Right renal cortex interstitium (tissue), 3 donors: ENCODE measurements at places on chromosomes 1 and 21. TPM values are rescaled to one million over a fixed set of nuclear protein-coding genes. Genes with fewer than 3 reads are reported as not detected.

The THEM5 gene
- polyA plus RNA-seq, result 0.49 TPM

The GJA8 gene
- polyA plus RNA-seq, result 0.72 TPM

The ASB17 gene
- not detected for polyA plus RNA-seq

- no peak for DNase-seq
These were observed 106.8 kb upstream of the USP24 start for GRCh38 chr1:55321942-55322341.

- DNase-seq, result no peak
These were observed 25.9 kb downstream of the UBE2U start for GRCh38 chr1:64229307-64229706.

DNA sequence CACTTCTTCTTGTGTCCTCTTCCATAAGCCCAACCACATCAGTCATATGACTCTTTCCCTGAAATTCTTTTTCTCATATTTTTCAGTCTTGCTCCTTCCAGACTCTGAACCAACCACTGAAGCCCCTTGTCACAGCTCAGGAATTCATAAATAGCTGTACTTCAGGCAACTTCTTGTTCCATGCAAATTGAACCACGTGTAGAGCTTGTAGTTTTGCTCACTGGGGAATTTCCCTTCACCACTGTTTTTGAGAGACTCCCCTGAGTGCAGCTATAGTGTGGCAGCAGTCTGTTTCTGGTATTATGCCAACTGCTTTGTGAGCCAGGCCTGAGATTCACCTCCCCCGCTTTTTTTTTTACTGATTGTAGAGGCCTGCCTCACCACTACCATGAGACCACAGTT lies 150.3 kb upstream of the SPAG17 start:
- DNase-seq, result no peak

GRCh38 chr1:48773133-48773532 lies 3.6 kb downstream of the BEND5 start:
- no peak for DNase-seq

DNA sequence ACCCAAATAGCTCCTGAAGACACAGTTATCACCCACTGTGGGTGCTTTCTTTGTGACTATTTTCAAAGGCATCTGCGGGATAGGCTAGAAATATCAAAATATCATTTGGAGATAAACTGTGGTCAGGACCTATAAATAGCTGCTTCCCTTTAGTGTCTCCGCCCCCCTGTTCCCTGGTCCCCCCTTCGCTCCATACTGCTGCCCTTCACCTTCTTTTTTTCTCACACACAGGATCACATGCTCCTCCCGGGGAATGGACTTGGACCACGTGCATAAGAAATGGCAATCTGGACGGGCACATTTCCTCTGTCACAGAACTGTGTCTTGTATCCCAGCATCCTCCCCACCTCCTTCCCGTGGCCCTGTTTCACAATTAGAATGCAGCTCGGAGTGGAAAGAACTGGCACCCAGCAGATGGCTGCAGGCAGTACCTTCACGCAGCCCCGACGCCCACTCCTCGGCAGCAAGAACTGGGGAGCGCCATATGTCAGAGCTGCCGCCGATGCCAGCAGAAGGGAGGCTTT lies 68.8 kb upstream of the SSX2IP start:
- DNase-seq, result no peak
